ENCODE measurements at places on chromosomes 2 and 18.

GRCh38 chr2:61478086-61478485 is 7.2 kb upstream of the USP34 start:
- DNase-seq, result peak; percentile 32

GRCh38 chr2:196390243-196391148 is 219.1 kb upstream of the STK17B start:
- no peak for DNase-seq

- DNase-seq, result no peak
Measured at GRCh38 chr2:134039912-134040581, 213.8 kb upstream of the MGAT5 start.

- no peak for DNase-seq
Measured at GRCh38 chr18:70430501-70431173, 141.8 kb downstream of the SOCS6 start.

DNA sequence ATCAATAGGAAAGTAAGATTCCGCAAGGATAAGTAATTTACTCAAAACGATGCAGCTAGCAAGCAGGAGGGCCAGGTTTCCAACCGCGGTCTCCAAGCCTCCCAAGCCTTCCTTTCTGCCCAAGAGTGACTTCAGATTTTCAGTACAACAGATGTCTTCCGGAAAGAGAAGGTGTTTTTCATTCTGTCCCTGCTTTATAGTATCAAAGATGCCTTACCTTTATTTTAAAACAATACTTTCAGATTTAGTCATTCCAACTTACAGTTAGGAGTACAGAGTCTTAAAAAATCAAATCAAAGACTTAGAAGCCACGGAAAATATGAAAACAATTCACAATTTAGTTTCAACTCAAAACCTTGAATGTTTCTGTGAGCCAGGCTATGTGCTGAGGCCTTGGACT is 43.6 kb downstream of the CYB5A start:
- no peak for DNase-seq

DNA sequence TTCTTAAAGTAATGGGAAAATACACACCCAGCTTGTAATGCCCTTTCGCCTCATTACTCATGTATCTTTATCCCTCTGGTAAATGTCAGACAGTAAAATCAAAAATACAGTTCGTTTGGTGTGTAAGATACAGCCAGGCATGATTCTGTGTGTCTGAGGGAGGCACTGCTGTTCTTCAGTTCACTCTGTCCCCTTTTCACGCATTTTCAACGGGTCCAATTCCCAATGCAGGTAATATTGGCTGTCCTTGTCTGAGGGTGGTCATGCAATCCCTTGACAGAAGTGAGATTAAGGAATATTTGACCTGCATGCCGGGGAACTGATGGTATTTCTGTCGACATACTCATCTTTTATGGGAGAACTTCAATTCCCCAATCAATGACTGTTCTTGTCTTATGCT is 587.2 kb upstream of the NXPH2 start:
- no peak for DNase-seq
